Left lobe of liver (tissue), 2 donors: ENCODE measurements at places on chromosomes 6 and 20. TPM values are rescaled to one million over a fixed set of nuclear protein-coding genes. Genes with fewer than 3 reads are reported as not detected.

GRCh38 chr6:3977875-3978711, 100.8 kb downstream of the FAM217A start:
- no peak for DNase-seq

- peak; percentile 85 for DNase-seq
Observed at GRCh38 chr6:43150051-43150751, 20.9 kb upstream of the SRF start.

DNA sequence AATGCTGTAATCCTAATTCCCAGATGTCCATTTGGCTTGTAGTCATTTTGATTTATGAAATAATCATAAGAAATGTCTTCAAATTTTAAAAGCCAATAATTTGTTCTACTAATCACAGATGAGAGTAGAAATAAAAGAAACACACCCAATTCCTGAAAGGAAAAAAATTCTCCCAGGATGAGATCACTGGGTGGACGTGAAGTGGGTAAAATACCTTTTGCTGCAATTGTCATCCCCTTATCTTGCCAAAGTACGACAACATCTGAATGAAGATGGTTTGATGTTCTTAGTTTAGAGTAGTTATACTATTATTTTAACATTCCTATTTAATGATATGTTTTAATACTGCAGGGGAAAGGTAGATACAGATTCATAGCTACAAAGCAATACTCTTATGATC, 33.7 kb downstream of the MTHFD1L start:
- no peak for DNase-seq

DNA sequence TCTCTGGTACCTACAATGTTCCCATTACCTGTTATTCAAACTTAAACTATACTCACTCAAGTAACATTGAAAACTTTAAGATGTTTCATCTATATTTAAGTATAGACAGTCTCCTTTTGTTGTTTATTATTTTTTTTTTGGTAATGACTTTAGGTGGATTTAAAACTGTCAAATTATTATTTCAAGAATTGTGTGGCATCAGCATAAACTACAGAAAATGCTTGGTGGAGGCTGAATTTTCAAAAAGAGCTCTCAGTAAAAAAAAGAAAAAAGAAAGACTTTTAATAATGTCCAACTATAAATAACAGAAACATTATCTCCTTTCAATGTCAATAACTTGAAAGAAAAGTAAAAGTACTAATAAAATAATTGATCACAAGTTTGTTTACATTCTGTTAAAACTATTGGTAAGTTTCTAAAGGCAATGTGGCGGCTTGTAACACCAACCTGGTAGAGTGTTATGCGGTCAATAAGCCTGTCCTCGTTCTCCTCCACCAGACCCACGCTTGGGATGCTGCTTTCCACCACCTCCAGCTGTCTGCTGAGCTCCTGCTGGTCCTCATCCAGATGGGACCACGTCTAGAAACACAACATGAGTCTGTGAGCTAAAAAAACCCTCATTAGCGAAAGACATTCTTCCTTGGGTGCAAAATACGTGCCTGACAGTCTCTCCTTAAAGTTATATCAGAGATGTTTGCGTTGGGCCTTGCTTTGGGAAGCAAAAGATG, 400.6 kb downstream of the SYNE1 start:
- DNase-seq: no peak

- no peak for DNase-seq
Observed at GRCh38 chr20:48995589-48995988, 50.5 kb upstream of the CSE1L start.

DNA sequence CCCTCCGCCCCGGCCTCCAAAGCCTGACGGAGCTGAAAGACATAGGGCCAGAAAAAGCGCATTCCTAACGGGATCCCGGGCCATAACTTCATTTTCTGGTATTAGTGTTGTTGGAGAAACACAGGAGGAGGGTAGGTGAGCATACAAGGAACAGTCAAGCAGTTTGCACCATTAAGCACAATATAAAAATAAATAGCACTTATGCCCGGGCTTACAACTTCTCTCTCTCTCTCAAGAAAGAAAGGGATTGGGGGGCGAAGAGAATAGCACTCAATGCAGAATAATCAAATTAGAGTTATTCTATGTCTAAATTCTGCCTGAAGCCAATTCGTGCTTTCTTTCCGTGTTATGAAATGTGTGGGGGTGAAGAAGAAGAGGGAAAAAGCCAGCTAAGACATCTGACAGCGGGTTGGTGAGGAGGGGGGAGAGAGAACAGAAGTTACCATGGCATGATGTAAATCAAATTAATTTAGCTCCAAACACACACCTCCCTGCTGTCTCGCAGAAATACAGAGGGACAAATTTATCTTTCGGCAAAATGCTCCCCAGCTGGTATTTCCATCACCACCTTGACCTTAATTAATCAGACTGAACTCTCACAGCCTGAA, 508 bp upstream of the METTL24 start:
- DNase-seq: no peak

GRCh38 chr6:114218437-114219340, 124.1 kb downstream of the HS3ST5 start:
- no peak for DNase-seq

DNA sequence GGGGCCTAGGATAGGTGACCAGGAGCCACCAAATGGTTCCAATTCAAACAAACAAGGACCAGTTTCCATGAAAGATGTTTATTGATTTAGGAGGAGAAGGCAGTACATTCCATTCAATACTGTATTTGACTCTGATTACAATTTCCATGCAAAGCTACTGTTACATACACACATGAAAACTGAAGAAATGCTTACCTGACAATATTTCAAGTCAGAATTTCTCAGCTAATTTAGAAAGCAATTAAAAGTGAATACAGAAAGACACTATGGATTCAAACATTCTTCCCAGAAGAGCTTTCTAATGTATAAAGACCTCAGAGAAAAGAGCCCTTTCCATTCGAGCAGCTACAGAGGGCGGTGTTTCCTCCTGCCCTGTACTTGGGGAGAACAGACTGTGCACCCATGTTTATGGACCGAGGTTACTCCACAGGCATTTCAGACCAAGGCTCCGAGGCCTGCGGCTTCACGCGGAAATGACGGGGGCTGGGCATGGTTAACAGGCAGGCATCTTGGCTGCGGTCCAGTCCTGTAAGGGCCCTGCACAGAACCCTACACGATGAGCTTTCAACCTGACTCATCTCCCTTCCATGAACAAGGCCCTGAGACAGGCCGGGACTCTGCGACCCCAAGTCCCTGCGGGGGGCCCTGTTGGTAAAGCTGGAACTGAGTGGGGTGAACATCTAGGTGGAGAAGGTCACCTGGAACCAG, 25.7 kb upstream of the TCFL5 start:
- DNase-seq: no peak

GRCh38 chr20:19952392-19952791, 64.8 kb upstream of the NAA20 start:
- DNase-seq: no peak

DNA sequence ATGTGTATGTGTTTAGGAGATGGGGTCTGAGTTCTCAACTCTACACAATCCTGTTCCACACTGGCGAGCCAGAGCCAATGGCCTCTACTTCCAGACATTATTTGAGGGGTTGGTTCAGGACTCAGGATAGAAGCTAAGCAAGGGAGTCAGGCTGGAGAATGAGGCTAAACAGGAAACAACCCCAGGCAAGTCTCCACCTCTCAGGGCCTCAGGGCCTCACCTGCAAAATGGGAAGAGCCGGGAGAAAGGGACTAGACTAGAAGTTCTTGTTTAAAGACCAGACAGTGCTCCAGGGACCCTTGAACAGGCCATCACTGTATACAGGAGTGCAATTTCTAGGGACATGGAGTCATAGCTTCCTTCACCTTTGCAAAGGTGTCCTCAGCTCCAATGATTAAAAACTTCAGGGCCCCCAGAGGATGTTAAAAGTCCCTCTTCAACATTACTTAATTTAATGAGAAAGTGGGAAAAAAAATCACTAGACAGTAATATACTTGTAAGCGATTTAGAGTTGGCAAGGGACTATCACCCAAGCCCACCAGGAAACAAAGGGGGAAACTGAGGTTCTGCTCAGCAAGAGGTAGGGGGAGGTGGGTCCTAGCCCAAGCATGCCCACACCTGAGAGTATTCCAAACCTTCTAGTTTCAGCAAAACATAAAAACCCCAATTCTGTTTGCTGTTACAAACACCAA, 41.7 kb downstream of the ZMYND8 start:
- DNase-seq: no peak

DNA sequence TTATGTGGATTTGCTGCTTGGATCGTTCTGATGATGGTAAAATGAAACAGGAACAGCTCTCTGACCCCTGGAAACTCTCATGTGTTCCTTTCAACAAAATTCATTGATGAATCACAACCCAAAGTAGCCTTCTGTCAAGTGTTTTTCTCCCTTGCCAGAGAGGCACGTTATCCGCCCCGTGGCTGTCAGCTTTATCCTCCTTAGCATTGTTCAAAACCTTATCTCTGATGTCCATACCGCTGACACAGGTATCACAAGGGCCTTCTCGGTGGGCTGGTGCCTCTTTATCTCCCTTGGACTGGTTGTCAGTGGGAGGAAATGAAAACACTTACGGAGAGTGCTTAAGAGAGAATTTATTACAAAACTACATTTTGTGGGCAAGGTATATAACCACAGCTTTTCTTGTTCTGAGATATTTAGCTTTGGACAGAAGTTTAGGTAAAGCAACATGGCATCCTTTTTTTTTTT, 84.9 kb downstream of the TIAM2 start:
- no peak for DNase-seq

GRCh38 chr6:11427723-11428245, 109.8 kb upstream of the TMEM170B start:
- DNase-seq: no peak

GRCh38 chr6:2688401-2689064, 62.2 kb downstream of the MYLK4 start:
- DNase-seq: no peak

GRCh38 chr20:31684153-31685015, 38.3 kb downstream of the BCL2L1 start:
- DNase-seq: no peak

- DNase-seq: no peak
Observed at GRCh38 chr20:17655865-17656479, 26.1 kb downstream of the RRBP1 start.

GRCh38 chr20:3161316-3162079, 1.8 kb upstream of the FASTKD5 start:
- DNase-seq: no peak

ELOVL2 gene
- 5.9 TPM for total RNA-seq

TMEM74B gene
- 1.2 TPM for total RNA-seq

DAAM2 gene
- 6.0 TPM for total RNA-seq

KHDRBS2 gene
- total RNA-seq: not detected

CST5 gene
- not detected for total RNA-seq

RFX6 gene
- total RNA-seq: not detected

C20orf141 gene
- total RNA-seq: not detected

ZNF165 gene
- 0.53 TPM for total RNA-seq
